Articular chondrocyte of knee joint (primary cell): ENCODE measurements at places on chromosomes 3 and 15. TPM values are rescaled to one million over a fixed set of nuclear protein-coding genes. Genes with fewer than 3 reads are reported as not detected.

Gene GOLGA6D
- not detected in 2 replicates for total RNA-seq

Gene NMB
- 2.9 and 5.8 TPM in 2 replicates for total RNA-seq

Gene MORC1
- not detected in 2 replicates for total RNA-seq

Gene KLHL40
- total RNA-seq: not detected in 2 replicates

Gene CEP19
- total RNA-seq: 3.5 and 4.6 TPM in 2 replicates

Gene TMEM207
- total RNA-seq: not detected in 2 replicates

Gene SOX2
- not detected in 2 replicates for total RNA-seq

Gene DNAH12
- total RNA-seq: 0.13 and 0.43 TPM in 2 replicates
